ENCODE measurements at places on chromosomes 2 and 18.

DNA sequence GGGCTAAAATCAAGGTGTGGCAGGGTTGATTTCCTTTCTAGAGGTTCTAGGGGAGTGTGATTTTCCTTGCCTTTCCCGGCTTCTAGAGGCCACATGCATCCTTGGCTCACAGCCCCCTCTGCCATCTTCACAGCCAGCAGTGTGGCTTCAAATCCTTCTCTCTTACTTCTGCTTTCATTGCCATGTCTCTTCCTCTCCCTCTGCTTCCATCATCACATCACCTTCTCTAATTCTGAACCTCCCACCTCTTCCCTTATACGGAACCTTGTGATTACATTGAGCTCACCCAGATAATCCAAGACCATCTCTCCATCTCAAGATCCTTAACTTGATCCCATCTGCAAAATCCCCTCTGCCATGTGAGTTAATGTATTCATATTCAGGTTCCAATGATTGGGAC is 56.2 kb upstream of the RMDN2 start:
- no peak for DNase-seq

- DNase-seq: no peak
These were observed 1.2 kb upstream of the ZCCHC2 start for GRCh38 chr18:62521593-62521992.

DNA sequence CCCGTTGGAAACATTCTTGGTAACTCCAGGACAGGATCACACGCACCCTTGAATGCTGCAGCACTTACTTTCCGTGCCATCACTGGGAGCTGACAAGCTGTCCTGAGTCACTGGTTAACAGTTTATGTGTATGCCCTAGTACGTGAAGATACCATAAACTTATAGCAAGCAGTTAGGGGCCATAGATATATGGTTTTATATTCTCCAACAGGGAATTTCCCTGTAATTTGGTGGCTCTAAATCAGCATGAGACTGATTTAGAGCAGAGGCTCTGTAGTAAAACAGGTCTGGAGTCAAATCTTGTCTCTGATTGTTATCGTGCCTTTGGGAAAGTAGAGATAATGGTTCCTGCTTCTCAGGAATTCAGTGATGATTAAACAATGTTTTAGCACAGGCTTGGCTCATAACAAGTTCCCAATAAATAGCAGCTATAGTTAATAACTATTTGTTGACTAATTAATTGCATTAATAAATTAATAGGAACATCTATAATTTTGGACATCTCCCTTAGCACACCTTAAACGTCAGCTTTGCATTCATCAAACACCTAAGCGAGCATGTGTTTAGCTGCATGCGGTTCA is 215.2 kb downstream of the VAPA start:
- no peak for DNase-seq

DNA sequence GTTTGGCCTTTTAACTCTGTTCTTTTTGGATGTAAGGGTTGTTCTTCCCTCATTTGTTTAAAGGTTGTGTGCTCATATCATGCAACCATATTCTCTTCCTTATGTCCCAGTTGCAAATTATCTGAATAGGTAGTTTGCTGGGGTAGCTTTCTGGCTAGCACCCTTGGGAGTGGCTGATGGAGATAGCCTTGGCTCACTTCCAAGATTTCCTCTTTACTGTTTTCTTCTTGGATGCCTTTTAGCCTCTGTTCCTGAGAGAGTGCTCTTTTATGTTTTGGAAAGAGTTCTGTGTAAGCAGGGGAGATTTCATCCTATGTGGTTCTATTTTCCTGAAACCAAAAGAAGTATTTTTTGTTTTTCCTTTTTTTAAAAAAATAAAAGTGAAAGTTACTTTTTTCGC is 25.4 kb downstream of the USP14 start:
- no peak for DNase-seq
